ENCODE measurements at places on chromosomes 7 and 10. TPM values are rescaled to one million over a fixed set of nuclear protein-coding genes. Genes with fewer than 3 reads are reported as not detected.

- DNase-seq: no peak
These were observed 1.6 kb downstream of the FAM171A1 start for GRCh38 chr10:15369256-15370211.

Gene TAS2R40
- total RNA-seq: not detected

DNA sequence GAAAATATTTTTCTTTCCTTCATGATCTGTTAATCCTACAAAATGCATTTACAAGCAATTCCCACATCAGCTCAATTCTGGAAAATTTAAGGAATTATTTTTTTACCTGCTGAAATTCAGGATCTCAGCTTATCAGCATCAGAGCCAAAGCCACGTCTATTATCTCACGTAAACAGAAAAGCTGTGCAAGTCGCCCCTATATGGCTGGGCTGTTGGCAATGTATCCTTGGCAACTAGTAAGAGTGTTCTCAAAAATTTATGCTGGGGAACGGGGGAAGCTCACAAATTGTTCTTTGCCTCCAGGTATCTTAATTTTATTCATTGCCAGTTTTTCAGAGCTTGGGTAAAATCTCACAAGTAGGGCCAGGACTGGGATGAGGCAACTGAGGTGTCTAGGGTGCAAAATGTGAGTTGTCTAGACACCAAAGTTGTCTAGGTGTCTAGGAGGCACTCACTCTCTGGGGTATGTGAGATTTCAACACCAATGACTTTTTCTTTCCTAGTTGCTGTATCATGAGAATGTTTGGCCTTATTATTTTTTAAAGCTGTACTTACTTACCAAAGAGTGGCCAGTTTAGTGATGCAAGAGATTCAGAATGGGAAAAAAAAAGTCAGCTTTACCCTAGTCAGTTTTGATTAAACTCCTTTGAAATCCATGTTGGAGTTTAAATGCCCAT lies 5.1 kb downstream of the GSTO2 start:
- no peak for DNase-seq

Gene UPK3B
- total RNA-seq: 16.8 TPM

DNA sequence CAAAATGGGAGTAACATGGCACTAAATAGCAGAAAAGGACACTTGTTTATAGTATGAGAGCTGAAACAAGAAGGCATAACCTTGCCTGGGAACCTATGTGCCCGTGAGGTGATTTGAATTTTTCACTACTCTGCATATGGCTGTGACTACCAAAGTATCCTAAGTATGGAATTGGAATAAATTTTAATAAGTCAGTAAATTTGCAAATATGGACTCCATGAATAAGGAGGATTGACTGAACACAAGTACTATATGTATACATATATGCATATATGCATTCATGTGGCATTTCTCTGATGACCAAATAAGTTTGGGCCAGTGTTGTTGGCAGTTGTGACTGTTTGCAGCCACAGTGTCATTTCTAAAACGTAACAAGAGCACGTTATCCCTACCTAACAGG lies 34.5 kb downstream of the PRR15 start:
- DNase-seq: no peak

Gene SFTPA1
- total RNA-seq: not detected

Gene MXI1
- 25.9 TPM for total RNA-seq

GRCh38 chr10:84352251-84352842 lies 24.0 kb downstream of the CCSER2 start:
- DNase-seq: peak; percentile 51

Gene CCDC146
- total RNA-seq: 15.9 TPM

Gene RADIL
- total RNA-seq: 0.35 TPM

Gene IFIT1
- total RNA-seq: 3.4 TPM

Gene TMEM176A
- total RNA-seq: not detected

Gene OR2A1
- not detected for total RNA-seq

DNA sequence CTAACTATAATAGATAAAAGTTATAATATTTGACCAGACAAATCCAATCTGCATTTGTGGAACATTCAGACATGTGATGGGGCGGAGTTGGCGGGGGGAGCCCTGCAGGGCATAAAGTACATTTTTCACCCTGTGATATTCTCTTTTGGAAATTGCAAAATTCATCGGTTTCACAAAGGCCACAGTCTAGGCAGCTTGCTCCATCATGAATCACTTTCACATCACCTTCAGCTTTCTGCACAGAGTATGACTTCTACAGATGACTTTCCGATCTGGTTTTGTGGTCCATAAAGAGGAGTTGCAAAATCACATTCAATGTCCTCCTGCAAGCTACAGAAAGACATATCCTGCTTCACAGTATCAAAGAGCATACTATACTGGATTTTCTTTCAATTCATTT lies 51.4 kb upstream of the APBB1IP start:
- DNase-seq: no peak

DNA sequence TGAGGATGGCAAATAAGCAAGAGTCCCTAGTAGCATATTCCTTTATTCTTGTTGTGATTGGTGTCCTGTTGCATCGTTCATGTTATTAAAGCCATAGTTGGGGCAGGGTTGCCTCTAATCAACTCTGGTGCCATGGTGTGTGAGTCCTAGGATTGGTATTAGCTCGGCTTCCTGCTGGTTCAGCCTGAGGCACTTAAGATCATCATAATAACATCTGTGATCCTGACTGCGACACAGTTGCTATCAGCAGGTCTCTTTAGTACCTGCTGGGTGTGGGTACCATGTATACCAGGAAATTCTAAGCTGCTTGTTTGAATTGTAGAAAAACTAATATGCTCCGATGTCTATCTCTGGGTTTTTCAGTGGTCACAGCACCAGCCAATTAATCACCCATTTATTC lies 1.6 kb downstream of the WEE2 start:
- DNase-seq: peak; percentile 39

Gene GIMAP1
- total RNA-seq: not detected

Gene TUBB8
- 0.59 TPM for total RNA-seq

Gene PALS2
- 35.8 TPM for total RNA-seq

DNA sequence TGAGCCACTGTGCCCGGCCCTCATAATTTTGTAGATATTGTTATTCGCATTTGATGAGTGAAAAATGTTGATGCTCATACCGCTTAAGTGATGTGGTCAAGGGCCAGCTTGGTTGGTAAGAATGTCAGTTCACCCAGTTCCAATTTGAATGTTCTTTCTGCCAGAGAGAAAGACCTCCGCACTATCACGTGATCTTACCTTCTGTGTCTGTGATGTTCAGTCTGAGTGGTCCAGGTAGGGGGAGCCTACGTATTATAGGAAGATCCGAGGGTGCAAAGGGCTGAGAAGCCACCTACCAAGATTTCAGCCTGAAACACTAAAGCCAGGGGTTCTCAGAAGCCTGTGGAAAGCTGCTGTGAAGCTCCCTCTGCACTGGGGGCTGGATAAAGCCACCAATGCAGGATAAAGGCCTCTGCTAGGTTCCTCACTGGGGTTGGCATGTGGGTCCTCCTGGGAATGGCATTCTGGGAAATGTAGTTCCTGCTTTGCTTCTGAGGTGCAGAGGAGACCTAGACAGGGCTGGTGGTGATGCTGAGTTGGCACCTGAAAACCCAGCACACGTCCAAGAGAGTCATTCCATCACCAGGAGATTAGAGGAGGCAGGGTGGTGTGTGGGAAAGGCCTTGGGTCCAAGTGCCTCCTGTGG lies 64.7 kb upstream of the AOAH start:
- no peak for DNase-seq

DNA sequence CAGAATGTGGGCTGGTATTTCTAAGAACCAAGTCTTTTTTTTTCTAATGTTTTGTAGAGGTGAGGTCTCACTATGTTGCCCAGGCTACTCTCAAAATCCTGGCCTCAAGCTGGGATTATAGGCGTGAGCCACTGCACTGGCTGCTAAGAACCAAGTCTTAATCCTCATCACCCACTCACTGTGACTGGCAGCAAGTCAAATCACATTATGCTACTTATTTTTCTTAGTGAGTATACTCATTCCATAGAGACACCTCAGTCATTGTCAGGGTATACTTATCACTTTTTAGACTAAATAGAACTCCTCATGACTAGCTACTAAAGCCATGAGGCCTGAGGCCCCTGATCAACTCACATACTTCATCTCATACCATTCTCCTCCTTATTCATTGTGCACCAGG lies 116.1 kb downstream of the STRA8 start:
- DNase-seq: no peak

Gene UCN3
- not detected for total RNA-seq

- no peak for DNase-seq
These were observed 132.5 kb upstream of the WNT16 start for GRCh38 chr7:121196286-121196685.

- no peak for DNase-seq
These were observed 452.6 kb upstream of the ZMIZ1 start for GRCh38 chr10:78616125-78616695.

DNA sequence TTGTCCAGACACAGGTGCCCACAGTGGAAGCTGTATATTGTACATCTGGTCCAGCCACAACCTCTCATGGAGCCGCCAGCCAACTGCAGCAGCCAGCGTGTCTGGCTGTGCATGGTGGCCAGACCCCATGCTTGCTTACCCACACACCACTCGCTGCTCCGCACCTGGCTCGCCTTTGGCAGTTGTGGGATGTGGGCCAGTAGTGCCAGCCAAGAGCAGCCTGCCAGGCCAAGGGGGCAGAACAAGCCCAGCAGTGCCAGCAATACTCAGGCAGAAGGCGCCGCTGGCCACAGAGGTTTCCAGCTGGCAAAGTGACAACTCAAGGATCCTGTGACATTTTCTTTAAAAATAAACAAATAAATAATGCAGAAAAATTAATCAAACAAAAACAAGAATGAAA lies 11.7 kb upstream of the TMEM243 start:
- no peak for DNase-seq

- DNase-seq: no peak
These were observed 21.0 kb downstream of the SFMBT2 start for GRCh38 chr10:7389844-7390243.

DNA sequence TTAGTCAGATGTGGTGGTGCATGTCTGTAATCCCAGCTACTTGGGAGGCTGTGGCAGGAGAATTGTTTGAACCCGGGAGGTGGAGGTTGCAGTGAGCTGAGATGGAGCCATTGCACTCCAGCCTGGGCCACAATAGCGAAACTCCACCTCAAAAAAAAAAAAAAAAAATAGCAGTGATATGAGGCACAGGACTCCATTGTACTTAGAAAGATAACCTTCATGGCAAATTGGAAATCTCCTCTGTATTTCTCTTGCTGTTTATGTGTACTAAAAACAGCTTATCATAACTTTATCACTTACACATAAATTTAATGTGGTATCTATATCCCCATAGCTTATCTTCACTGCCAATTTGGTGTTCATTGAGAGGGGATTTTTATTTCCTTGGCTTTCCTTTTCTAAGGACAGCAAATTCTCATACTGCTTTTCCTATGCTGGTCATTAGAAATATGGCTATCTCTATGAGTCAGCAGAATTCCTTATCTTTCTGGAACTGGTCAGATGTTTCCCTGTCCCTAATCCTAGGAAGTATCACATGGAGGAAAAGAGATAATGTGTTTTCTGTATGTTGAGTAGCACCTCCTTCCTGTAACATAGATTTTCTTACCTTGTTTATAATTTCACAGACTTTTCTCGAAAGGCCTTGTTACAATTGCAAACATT lies 40.6 kb upstream of the ZEB1 start:
- no peak for DNase-seq

- DNase-seq: no peak
These were observed 992 bp upstream of the RBM20 start for GRCh38 chr10:110643035-110643652.

Gene ZCCHC24
- total RNA-seq: 6.0 TPM

Gene SPOCK2
- total RNA-seq: 5.3 TPM

GRCh38 chr10:4494551-4494950 lies 331.5 kb upstream of the AKR1E2 start:
- no peak for DNase-seq

GRCh38 chr7:38563741-38564140 lies 67.4 kb downstream of the AMPH start:
- DNase-seq: no peak

GRCh38 chr10:28256776-28257175 lies 46.1 kb downstream of the MPP7 start:
- no peak for DNase-seq

Gene PARD3
- total RNA-seq: 57.4 TPM

Gene ZNF438
- 4.6 TPM for total RNA-seq

Gene CDH23
- 13.3 TPM for total RNA-seq

GRCh38 chr7:1994931-1995330 lies 237.8 kb downstream of the MAD1L1 start:
- no peak for DNase-seq

DNA sequence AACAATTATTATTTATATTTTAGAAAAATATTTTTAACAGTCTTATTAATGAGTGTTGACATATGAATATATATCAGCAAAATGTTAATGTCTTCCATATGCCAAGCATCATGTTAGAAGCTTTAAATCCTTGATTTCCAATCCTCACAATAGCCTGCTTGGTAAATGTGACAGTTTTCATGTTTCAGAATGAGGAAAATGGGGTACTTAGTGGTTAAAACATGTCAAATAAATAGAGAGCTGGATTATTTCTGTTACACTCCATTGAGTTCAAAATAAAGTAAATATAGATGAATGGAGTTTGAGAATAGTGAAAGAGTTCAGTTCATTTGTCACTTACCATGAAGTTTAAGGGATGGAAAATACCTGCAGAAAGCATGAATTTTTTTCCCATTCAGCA lies 377.4 kb downstream of the MALRD1 start:
- DNase-seq: no peak

DNA sequence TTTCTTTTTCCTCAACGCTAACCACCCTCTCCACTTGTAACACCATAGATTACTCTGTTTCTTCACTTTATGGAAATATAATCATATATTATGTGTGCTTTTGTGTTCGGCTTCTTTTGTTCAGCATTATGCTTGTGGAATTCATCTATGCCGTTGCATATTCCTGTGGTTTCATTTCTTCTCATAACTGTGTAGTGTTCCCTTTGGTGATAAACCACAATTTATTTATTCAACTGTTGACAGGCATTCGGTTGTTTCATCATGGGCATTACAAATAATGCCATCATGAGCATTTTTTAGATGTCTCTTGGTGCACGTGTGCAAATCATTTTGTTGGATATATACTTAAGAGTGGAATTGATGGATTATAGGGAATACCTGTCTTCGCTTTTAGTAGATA lies 12.1 kb downstream of the AVL9 start:
- DNase-seq: no peak

Gene CACNA2D1
- 3.2 TPM for total RNA-seq

Gene FHIP2A
- total RNA-seq: 16.0 TPM

Measured in PC-9 (cell line).